LHCN-M2 (cell line): ENCODE measurements at places on chromosomes 2 and 18. TPM values are rescaled to one million over a fixed set of nuclear protein-coding genes. Genes with fewer than 3 reads are reported as not detected.

GRB14 gene
- total RNA-seq = 0.34 and 0.77 TPM in 2 replicates

MYO5B gene
- total RNA-seq = 2.4 and 6.3 TPM in 2 replicates

DNA sequence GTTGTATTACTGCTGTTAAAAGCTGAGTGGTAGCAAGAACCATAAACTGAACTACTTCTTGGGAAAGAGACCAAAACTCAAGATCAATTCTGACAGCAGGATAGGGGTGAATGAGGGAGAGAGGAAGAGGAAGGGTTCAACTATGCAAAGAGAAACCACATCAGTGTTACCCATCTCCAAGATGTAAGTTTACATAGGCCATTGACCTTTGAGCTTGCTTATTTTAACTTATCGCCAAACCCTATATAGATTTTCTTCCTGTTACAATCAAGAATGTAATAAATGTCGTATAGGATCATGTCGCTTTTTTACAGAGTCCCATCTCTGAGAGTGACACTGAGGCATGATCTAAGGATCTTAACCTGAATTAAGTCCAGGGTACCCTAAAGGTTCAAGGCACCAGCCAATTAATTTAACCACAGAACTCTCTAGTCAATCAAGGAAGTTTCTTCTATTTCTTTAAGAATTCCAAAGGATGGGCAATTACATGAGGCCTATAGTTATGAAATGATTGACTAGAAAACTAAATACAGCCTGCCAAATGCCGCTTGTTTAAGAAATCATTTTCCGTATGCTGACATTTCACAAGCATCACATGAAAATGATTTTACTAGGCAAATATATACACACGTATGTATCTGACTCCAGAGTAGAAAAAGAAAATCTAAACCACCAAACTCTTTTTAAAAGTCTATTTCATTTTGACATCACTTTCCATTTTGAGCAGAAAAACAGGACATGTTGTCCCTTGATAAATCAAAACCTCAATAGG is 11.8 kb downstream of the RND3 start:
- DNase-seq = no peak

- DNase-seq = no peak
Observed at GRCh38 chr2:209525331-209525730, 101.5 kb downstream of the MAP2 start.

DNA sequence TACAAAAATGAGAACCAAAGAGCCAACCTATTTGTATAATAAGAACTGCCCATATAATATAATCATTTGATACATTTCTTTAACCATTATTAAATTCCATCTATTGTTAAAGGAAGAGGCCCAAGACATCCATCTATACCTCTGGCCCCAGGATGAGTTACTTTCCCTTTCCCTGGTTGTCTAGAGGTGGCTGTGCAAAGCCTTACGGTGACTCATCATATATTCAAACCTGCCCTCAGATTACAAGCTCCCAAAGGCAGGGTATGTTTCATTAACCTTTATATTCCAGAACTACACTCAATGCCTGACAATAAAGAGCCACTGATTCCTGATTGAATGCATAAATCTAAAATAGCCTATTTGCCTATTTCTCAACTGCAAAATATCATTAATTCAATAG is 105.8 kb upstream of the PID1 start:
- peak; percentile 25 for DNase-seq

DNA sequence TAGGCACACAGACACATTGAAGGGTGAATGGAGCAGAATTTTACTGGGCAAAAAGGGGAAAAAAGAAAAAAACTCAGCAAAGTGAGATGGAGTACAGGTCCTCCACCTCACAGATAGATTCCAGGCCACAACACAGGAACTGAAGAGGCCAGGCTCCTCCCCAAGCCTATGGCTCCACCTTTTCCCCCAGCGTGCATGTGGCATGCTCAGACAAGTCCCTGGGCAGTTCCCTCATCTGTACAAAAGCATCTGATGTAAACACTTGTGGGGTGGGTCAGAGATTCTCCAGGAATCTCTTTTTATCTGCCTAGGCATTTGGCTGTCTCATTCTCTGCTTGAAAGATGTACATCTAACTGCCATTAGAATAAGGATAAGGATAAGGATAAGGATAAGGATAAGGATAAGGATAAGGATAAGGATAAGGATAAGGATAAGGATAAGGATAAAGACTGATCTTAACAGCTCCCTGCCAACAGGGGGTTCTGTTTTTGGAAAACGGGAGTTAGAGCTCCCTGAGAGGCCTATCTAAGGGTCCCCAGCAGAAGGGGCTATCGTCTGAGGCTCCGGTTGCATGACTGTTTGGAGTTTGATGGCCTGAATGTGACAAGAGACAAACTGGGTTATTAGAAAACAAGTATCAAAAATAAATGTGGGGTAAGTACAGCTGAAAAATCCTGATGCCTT is 17.2 kb upstream of the ASXL3 start:
- DNase-seq = no peak

DNA sequence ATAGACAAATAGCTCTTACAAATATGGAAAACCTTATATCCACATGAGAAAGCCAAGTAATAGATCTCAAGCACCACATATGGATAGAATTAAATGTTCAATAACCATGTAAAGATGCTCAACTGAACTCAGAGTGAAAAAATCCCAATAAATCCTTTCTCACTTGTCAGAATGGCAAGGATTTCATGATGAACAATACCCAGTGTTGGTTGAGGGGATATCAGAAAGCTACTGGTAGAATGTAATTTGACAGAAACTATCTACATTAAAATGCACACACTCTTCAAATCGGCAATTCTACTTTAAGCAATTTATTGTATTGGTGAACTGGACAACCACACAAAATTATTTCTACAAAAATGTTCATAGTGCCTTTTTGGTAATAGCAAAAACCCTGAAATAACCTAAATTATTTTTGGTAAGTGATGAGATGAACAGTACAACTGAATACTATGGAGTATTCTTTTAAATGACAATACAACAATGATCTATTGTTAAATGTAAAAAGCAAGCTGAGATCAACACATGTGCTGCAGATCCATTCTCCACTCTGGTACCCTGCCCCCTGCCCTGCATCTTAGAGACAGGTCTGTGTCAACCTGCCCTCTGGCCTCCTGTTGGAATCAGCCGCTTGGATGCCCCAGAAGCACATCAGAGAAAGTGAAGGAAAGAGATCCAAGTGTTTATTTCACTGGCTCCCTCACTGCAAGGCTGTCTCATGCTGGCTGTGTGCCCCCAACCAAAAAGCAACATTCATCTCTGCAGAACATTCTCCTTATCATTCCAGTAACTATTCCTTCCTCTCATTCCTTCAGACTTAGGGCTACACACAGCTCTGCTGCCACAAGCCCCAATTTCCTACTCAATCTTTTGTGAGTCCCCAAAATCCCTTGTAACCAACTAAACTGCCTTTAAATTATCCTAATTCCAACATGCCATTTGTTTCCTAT is 442.5 kb downstream of the LRATD1 start:
- no peak for DNase-seq

DNA sequence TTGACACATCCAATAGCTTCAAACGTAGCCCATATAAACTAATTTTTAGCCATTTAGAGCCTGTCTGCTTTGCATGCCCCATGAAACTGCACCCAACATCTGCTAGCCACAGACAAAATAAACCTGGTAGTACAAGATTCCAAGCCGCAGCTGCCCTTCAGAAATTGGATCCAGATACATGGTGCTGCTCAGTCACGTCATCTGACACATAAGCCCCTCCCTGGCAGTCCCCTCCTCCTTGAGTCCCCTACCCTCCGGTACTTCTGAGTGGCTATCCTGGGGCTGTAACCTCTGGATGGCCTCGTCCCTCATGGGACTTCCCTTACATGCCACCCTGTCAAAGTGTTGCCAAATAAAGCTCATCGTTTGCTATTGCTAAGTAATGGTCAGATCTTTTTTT is 33.8 kb downstream of the PROC start:
- DNase-seq = no peak

- DNase-seq = no peak
Observed at GRCh38 chr2:201579536-201579935, 63.8 kb downstream of the TMEM237 start.

- DNase-seq = no peak
Observed at GRCh38 chr2:70440621-70441020, 113.0 kb downstream of the TGFA start.
